Aorta (tissue), 5 donors: ENCODE measurements at places on chromosomes 2 and 18.

DNA sequence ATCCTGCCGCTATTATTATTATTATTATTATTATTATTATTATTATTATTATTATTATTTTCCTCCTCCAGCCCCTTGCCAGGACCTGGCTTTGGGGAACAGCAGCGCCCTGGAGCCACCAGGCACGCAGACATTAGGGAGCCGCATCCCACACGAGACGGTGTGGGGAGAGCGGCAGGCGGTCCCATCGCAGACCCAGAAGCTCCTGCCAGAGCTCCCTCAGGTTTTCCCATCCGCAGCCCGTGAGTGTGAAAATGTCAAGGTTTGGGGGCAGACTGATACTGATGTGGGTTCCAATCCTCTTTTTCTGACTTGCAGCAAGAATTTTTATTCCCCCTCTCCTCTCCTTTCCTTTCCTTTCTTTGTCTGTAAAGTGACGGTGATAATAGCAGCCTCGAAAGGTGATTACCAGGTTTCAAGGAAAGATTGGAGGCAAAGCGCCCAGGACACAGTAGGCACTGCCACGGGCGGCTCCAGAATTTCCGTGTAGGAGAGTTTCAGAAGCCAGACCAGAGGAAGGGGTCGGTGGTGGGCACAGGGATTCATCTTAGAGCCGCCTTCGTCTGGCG lies 816 bp downstream of the SCTR start:
- DNase-seq: no peak

- DNase-seq: no peak
Observed at GRCh38 chr2:136065907-136066306, 52.0 kb downstream of the CXCR4 start.

DNA sequence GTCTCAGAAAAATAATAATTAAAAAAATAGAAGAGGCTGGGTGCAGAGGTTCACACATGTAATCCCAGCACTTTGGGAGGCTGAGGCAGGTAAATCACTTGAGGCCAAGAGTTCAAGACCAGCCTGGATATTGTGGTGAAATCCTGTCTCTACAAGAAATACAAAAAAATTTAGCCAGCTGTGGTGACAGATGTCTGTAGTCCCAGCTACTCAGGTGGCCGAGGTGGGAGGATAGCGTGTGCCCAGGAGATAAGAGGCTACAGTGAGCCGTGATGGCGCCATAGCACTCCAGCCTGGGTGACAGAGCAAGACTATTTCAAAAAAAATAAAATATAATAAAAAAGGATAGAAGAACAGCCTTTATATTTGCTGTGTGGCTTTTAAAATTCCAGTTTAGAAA lies 35.9 kb downstream of the SMC6 start:
- no peak for DNase-seq

DNA sequence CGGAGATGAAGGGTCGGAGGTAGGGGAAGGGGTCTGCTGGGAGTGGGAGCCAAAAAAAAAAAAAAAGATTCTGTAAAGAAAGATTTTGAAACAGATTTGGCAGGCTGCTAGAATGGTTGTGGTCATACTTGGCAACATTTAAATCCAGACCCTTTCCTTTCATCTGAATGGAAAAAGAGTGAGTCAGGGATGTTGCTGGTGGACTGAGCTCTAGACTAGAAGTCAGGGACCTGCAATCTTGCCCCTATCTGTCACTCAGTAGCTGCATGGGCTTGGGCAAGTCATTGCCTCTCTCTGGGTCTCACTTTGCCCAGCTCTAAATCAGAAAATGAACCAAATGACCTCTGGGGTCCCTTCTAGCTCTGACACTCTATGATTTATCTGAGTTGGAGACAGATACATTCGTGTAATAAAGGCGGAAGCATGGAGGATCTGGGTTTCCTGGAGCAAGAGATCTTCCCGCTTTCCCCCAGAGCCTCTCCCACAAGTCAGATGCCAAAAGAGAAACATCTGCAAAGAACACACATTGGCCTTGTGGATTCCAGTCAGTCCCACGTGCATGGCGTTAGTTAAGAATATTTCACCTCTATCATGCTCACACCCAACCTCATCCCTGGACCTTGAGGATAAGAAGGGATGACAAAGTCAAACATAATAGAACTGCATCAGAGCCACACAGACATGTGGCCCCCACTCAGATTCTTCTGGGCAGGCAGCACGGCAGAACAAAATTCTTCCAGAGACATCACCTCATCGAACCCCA lies 58.5 kb downstream of the ADD2 start:
- no peak for DNase-seq

GRCh38 chr2:57864926-57865325 lies 181.7 kb upstream of the VRK2 start:
- DNase-seq: no peak

DNA sequence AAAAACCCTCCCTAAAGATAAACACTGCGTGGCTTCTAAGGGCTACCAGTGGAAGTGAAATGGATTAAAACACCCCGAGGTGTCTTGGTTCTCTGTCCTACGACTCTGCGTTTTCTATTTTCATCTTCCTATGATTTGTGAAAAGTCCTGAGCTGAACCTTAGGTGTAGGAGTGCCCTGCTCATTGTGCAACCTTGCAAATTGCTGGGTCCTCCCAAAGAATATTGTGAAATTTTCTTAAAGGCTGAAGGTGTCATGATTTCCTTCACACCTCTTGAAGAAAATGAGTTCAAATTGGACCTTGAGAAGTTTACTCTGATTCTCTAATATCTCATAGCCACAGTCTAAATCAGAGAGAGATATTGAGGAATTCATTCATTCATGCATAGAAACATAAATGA lies 1.8 kb upstream of the SLC19A3 start:
- no peak for DNase-seq

- no peak for DNase-seq
Observed at GRCh38 chr2:143689541-143689940, 560.3 kb downstream of the ARHGAP15 start.

DNA sequence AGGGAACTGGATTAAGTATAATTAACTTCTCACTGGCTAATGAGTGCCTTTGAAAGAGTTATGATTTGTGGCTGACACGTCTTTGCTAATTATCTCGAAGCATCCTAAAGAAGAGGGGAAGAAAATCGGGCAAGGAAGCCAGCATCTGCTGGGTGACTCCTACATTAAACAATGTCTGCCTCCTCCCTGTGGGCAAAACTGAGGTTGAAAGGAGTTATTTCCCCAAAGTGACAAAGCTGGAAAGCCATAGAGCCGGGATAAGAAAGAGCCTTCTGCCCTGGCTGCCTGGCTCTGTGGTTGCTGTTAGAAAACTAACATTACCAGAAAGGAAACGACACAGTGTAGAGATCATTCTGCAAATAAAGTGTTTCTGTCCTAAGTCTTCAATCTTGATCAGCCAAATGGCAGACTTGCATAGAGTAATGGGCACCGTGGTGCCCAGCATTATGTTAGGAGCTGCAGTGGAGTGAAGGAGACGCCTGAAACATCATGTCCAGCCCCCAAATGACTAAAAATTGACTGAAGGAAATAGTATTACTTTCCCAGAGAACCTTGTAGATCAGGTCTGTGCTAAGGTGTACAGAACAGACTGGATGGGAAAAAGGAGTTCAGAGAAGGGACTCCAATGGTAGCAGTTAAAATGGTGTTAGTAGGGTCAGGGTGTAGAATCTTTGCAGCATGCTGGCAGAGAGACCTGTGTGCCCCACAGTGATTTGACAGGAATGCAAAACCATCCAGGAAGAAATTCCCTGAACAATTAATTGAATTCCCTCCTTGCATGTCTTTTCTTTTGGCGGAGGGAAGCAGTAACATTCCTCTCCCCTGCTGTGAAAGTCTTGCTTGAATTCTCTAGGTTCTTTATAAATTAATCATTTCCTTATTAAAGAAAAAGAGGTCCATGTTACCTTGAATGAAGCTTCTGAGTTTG lies 44.4 kb downstream of the ALPK2 start:
- no peak for DNase-seq

DNA sequence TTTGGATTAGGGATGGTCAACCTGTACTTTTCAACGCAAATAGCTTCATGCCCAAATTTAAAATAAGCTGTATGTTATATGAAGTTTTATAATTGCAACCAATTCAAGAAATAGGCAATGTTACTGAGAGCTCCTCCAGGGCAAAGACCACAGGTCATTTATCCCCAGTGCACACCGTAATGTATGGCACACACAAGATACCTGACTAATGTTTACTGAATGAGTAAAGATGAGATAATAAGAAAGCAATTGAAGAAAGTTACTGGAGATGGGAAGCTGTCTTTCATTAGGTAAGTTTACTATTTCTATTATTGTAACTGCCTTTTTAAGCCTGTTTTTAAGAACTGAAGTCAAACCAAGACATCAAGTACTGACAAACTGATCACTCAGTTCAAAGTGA lies 184.5 kb upstream of the VRK2 start:
- no peak for DNase-seq

- DNase-seq: no peak
Observed at GRCh38 chr2:179646862-179647587, 214.4 kb downstream of the ZNF385B start.

DNA sequence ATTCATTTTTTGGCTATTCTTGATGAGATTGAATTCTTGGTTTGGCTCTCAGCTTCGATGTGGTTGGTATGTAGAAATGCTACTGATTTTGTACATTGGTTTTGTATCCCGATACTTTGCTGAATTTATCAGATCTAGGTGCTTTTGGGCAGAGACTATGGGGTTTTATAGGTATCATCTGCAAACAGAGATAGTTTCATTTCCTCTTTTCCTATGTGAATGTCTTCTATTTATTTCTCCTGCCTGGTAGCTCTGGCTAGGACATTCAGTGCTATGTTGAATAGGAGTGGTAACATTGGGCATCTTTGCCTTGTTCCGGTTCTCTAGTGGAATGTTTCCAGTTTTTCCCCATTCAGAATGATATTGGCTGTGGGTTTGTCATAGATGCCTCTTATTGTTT lies 5.5 kb upstream of the TACR1 start:
- no peak for DNase-seq

DNA sequence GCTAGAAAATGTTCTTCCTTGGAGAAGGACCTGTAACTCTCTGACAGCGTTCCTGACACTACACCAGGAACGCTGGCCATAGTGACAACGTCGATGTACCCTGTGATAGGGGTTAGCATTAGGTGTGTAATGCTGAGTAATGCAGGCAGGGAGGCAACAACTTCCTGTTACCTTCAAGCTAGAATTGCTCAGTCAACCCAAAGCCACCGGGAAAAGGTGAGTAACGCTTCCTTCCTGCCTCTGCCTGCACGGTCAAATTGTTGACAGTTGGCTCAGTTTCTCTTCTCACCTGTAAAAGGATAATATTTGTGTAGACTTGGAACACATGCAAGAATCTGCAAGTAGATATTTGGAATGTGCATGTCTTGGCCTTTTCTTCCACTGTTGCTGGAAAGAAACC lies 12.7 kb downstream of the FAM110C start:
- DNase-seq: no peak

GRCh38 chr2:206856513-206856912 lies 82.8 kb upstream of the CPO start:
- DNase-seq: no peak
